ENCODE measurements at places on chromosomes 12 and 14.

DNA sequence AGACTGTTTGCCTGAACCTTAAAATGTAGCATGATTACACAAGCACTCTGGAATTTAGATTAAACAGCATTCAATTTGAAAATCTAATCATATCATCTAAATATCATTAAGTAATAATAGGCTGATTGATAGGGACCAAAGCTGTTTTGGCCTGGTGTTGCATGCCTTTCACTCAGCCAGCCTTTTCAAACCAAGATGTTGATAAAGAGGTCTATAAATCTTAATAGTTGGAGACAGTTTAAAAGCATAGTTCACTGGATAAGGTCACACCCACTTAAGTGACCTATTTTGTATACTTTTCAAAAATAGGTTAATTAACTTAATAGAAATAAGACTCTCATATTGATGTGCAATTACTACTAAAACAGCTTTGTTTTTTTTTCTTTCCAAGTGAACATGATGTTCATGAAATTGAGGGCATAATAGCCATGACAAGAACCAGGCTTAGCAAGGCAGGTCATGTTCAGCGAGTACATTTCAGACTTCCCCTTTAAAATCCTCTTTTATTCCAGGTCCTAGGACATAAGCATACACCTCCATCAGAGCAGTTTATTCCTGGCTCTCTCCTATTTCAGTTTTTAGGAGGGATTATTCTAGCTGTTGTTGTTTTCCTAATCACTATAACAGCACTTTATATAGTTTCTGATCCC lies 349.0 kb downstream of the RAD51B start:
- DNase-seq = no peak

- DNase-seq = no peak
Measured at GRCh38 chr12:46360908-46361666, 11.5 kb downstream of the SLC38A2 start.

GRCh38 chr12:65999564-66000280 lies 130.8 kb downstream of the LLPH start:
- DNase-seq = no peak

DNA sequence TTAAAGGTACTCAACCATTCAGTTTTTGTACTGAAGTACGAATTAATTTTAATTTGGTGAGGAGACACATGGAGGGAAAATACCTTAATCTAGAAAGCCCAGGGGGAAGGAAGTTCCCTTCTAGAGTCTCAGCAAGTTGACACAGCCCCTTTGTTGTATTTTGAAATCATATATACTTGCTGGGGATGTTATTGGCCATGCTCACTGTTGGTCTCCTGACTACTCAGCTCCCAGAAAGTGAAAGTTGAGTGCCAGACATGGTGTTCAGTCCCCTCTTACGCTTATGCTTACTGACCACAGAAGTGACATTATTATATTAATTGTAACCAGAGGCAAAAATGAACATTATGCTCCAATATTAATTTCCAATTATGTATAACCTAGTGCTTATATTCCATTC lies 28.1 kb downstream of the ARF6 start:
- DNase-seq = no peak

- DNase-seq = no peak
Measured at GRCh38 chr12:6452245-6452943, 552 bp downstream of the TAPBPL start.

DNA sequence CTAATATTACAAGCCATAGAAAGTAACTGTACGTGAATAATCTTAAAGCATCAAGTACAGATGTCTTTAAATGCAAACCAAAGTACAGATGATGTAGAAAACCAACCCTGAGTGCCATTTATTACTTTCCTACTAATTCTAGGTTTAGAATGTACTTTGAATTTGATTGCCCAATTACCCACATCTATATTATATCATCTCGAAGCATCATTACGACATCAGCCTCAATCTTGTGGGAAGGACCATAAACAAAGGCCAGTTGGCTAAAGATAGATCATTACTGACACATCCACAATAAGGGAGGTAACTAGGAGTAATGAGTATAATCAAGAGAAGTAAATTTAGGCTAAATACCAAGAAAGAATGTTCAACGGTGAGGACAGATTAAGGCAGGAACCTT lies 478.9 kb downstream of the BCAT1 start:
- DNase-seq = no peak

GRCh38 chr14:94897082-94897481 lies 127.2 kb upstream of the GSC start:
- DNase-seq = no peak
